Glutamatergic neuron (in vitro differentiated cells): ENCODE measurements at places on chromosomes 3 and 15.

DNA sequence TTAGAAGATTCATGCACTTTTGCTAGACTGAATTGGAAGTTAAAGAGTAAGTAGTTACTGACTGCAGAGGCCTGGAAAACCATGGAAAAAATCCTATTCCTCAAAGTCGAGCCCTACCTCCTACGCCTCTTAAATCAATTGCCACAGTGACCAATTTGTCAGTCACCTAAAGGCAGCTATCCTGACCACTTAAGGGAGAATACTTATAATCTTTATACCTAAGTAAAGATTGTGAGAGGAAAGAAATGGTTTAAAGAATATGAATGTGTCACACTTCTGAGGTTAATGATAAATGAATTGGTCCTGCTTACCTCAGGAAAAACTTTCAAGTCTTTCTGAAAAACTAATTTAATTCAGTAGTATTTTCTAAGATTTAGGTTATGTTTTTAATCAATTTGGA is 42.6 kb downstream of the AGTR1 start:
- DNase-seq, result no peak

- DNase-seq, result no peak
Measured at GRCh38 chr3:126026761-126027160, 57.2 kb downstream of the SLC41A3 start.

DNA sequence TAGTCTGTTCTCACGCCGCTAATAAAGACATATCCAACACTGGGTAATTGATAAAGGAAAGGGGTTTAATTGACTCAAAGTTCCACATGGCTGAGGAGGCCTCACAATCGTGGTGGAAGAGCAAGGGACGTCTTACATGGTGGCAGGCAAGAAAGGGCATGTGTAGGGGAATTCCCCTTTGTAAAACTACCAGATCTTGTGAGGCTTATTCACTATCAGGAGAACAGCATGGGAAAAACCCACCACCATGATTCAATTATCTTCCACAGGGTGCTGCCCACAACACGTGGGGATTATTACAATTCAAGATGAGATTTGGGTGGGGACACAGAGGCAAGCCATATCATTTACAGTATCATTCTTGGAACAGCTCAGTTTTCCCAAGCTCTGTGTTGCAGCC is 268.0 kb downstream of the SUCLG2 start:
- no peak for DNase-seq

GRCh38 chr15:51267051-51267702 is 71.2 kb downstream of the CYP19A1 start:
- peak; percentile 44 for DNase-seq

- DNase-seq, result peak; percentile 22
Measured at GRCh38 chr15:87564681-87565080, 691.9 kb downstream of the NTRK3 start.

GRCh38 chr3:141575879-141576743 is 89.3 kb downstream of the RASA2 start:
- no peak for DNase-seq
